ENCODE measurements at places on chromosomes 7 and 10.

DNA sequence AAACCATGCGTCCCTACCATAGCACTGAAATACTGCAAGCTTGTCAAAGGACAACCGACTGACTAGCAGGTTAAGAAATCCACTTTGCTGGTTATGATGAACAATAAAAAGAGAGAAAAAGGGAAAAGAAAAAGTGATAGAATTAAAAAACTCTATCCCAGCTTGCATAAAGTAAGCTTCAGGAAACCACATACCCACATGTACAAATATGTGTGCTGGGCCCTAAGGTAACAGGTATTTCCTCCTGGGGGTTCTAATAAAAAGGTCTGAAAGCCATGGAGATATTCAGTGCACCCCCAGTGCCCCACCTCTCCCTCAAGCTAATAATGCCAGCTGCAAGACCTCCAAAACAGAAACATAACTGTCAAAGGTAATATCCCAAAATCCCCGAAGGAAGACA is 248.6 kb upstream of the KLF14 start:
- DNase-seq: no peak

- no peak for DNase-seq
Measured at GRCh38 chr7:153354071-153354470, 594.5 kb downstream of the ACTR3B start.

- peak; percentile 40 for DNase-seq
Measured at GRCh38 chr7:37916673-37917660, at the start of gene SFRP4. SFRP4 (minus strand) TSS chr7:37916817; CDS start chr7:37916537, 280 bp downstream.

DNA sequence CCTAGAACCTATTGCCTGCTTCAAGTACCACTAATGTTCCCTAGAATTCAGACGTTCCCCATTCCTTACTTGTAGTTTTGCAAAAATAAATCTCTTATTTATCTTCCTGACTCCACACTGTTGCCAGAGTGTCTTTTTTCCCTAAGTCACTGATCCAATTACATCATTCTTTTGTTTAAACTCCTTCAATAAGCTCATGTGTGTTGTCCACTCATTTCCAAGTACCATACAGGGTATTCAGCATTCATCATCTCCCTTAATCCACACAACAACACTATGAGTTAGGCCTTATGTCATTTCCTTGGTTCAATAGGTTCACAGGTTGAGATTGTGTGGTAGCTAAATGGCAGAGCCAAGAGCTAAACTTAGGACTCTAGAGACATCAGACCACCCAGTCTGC is 119.9 kb upstream of the RHOBTB1 start:
- no peak for DNase-seq

DNA sequence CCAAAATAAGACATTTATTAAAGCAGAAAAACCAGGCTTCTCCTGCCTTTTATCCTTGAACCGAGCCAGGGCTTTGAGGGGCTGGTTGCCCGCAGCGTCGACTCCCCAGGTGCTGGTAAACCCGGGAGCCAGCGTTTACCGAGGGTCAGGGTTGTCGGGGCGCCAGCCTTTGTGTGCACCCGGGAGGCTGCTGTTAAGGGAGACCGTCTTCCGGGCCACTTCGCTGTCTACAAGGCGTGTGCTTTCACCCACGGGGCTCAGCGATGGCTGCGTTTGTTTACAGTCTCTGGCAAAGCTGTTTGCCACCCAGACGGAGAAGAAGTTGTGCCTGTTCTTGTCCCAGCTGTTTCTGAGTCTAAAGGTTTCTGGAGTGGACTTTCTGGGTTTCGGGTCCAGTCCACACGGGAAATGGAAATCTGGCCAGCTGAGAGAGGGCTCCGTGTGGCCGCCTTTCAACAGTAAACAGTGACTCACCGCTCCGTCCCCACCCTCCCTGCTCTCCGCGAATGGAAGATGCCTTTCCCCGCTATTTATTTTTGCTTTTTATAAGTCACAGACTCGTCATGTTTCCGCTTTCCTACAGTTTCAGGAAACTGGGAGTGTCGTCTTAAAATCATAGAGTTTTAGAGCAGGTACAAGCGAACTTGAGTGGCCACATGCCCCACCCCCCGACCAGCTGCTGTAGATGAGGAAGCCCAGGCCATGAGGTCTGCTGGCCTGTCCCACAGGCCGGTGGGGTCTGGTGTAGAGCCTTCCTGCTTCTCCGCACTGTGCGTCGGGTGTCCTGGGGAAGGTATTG is 2.2 kb downstream of the MAFK start:
- peak; percentile 67 for DNase-seq

DNA sequence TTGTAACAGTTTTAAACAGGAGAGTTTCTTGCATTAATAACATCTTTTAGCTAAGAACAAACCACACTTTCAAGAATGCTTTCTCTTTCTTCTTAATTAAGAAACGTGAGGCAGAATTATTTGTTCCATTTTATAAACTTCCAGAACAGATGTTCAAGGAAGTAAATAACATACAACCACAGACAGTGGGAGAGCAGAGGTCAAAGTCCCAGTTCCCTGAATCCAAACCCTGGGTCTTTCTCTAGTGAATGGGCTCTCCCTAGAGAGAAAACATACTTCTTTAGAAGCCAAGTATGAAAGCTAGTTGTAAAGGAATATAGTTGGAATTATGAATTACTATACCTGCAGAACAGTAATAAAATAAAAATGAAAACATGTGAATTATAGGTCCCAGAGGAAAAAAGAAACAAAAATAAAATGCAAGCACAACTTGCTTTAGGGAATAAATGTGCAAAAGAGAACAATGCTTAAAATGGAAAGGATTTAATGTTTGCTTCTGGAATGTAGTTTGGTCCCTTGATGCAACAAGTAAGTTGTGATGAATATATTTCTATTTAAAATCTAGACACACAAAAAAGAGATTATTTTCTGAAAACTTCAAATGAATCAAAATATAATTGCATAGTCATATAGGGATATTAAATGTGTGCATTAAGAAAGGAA is 6.0 kb downstream of the OR6B1 start:
- no peak for DNase-seq

- DNase-seq: no peak
Measured at GRCh38 chr7:111108000-111108399, 17.1 kb downstream of the LRRN3 start.

- DNase-seq: peak; percentile 57
Measured at GRCh38 chr7:105521027-105521716, 899 bp downstream of the PUS7 start.

DNA sequence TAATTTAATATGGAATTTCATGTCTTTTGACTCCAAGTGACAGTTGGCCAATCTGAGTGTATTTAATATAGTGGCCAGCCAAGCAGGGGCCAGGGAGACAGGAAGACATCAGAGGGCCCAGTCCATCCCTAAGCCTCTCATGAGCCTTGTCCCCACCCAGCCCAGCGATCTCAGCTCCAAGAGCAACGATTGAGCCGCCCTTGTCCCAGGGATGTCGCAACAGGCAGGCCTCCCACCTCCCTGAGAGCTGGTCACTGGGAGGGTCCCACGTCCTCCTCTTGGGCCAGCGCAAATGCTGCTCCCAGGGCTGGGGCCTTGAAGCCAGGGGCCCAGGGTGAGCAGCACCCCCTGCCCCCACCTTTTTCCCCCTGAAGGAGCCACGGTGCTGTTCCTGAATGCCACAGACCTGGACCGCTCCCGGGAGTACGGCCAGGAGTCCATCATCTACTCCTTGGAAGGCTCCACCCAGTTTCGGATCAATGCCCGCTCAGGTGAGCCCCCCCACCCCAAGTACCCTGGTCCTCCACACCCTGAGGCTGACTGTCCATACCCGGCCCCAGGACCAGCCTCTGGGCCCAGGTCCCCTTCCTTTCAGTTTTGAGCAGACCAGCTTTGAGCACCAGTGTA is 29.4 kb downstream of the C10orf105 start:
- no peak for DNase-seq

- DNase-seq: no peak
Measured at GRCh38 chr10:30351502-30351901, 2.4 kb upstream of the MTPAP start.

- no peak for DNase-seq
Measured at GRCh38 chr7:90536449-90536848, 59.7 kb upstream of the CDK14 start.

DNA sequence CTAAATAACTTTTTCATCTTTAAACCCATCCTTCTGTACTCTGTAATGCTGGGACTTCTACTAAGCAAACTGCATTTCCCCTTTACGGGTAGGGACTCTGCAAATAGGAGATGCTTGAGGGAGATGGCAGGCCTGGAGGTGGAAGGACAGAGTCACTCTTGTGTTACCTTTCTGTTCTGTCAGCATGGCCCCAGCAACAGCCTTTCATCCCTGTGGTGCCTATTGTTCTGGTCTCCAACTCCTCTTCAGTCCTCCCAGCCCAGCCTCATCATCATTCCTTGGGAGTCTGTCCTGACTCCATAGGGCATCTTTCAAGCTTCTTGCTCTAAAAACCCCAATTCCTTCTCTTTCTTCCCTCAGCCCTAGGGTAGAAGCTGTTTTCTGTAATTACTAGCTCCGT is 230.0 kb downstream of the SNX13 start:
- no peak for DNase-seq

- no peak for DNase-seq
Measured at GRCh38 chr7:78395298-78396036, 596.9 kb downstream of the PHTF2 start.

DNA sequence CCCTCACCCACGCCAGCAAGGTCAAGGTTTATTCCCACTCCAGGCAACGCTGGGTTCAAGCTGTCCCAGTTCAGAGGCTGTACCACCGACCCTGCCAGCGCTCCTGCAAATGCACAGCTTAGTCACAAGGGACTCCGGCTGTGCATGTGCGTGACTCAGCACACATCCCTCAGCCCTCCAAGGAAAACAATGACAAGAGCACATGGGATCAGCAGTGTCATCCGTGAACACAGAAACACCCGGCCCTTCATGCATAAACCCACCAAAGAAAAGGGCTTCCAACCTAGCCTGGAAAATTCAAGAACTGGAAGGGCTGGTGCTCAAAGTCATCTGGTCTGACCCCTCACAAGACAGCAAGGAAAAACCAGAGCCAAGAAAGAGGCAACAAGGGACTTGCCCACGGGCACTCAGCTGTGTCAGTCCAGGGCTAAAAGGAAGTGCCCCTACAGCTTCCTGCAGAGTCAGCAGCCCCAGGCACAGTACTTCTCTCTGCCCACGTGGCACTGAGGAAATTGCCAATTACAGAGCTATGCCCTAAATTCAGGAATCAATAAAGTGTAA is 106.1 kb downstream of the KCNMA1 start:
- DNase-seq: no peak

DNA sequence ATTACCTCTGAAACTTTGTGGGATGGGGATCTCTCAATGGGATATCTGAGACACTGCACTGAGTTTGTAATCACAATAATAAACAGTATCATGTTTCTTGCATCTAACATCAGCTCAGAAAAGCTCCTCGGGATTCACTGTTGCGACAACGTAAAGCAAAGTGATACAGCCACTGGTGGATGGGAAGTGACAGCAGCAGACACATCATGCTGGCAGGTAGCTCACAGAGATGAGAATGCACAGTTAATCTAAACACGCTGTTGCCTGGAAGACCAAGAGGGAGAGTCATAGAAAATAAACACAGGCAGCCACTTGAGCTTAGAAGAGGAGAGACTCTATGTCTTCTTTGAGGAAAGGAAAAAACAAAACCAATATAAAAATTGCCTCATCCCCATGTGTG is 513.8 kb downstream of the MAGI2 start:
- DNase-seq: no peak

GRCh38 chr10:72146071-72146470 is 57.7 kb upstream of the SPOCK2 start:
- DNase-seq: no peak

- DNase-seq: no peak
Measured at GRCh38 chr10:89576696-89577095, 41.3 kb upstream of the SLC16A12 start.

DNA sequence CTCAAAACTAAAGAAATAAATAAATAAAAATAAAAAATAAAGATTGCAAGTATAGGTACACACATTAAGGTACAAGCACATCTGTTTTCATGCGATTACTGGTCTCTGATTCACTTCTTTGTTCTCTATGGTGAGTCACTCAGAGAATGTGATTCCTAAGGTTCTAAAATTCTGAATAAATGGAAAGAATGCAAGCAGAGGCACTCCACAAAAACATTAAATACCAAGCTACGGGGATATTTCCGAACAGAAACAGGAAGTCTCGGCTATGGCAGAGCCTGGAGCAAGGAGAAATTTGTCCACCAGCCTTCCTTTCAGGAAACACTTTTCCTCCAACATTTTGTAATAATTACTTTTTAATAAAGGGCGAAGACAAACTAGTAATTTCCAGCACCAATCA is 1.4 kb downstream of the VOPP1 start:
- DNase-seq: no peak

DNA sequence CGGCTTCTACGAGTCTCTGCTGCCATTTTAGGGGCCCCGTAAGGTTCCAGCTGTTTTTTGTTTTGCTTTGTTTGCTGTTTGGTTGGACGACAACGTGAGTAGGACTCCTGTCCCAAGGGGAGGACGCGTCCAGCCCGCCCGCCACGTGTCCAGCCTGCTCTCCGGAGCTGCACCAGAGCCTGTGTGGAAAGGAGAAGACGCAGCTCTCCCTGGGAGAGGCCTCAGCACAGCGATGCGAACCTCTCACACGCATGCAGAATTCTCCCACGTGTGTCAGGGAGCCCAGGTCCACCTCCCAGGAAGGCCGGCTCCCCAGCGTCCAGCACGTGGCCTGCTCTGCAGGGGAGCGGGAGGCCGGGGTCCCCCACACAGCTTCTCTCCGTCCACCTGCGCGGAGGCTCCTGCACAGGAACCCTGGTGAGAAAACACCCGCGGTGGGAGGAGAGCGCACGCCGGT is 36.4 kb upstream of the DNAJB6 start:
- DNase-seq: no peak

DNA sequence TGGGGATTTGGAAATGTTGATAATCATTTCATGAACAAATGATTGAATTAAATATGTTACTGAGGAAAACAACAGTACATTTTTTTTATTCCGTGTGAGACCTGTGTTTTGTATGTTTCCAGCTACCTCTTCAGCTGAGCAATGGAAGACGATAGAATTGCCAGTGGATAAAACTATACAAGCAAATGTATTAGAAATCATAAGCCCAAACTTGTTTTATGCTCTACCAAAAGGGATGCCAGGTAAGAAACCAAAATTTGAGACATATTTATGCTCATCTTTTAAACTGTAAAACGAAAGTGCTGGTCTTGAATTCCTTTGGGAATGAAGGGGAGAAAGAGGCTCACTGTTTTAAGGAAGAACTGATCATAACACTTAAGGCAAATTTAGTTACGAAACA is 17.8 kb upstream of the VWA2 start:
- no peak for DNase-seq

GRCh38 chr10:32790483-32790882 is 167.5 kb downstream of the ITGB1 start:
- DNase-seq: no peak

GRCh38 chr10:28833313-28833712 is 156.0 kb downstream of the BAMBI start:
- no peak for DNase-seq

- peak; percentile 54 for DNase-seq
Measured at GRCh38 chr10:51389415-51390321, 309.7 kb downstream of the CSTF2T start.

DNA sequence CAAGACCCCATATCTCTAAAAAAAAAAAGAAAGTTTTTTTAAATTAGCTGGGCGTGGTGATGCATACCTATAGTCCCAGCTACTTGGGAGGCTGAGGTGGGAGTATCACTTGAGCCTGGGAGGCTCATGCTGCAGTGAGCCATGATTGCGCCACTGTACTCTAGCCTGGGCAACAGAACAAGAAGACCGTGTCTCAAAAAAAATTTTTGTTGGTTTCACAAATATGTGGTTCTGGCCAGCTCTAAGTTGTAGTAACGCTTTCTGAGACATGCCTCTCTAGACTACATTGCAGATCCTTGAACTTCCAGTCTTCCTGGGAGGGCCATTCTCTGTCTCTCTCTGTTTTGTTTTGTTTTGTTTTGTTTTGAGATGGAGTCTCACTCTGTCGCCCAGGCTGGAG is 24.6 kb upstream of the RHBDD2 start:
- no peak for DNase-seq

- no peak for DNase-seq
Measured at GRCh38 chr10:48798481-48799254, 114.0 kb downstream of the WDFY4 start.
